ENCODE measurements at places on chromosomes 13 and 19. TPM values are rescaled to one million over a fixed set of nuclear protein-coding genes. Genes with fewer than 3 reads are reported as not detected.

DNA sequence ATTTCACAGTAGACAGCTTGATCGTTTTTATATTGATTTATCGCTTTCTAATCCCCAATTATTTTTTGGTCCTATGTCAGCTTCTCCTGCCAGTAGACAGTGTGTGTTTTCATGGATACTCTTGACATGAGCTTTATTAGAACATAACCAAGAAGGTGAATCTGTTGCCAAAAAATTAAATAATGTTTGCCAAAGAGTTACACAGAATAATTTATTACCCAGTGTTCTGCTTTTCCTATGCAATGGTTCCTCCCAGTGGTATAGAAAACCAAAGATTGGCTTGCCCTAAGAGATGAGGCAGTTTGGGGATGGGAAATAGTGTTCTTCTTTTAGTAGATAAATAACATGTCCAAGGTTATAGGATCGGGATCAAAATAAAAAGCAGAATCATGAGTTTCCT lies 8.5 kb upstream of the FRY start:
- DNase-seq: no peak

DNA sequence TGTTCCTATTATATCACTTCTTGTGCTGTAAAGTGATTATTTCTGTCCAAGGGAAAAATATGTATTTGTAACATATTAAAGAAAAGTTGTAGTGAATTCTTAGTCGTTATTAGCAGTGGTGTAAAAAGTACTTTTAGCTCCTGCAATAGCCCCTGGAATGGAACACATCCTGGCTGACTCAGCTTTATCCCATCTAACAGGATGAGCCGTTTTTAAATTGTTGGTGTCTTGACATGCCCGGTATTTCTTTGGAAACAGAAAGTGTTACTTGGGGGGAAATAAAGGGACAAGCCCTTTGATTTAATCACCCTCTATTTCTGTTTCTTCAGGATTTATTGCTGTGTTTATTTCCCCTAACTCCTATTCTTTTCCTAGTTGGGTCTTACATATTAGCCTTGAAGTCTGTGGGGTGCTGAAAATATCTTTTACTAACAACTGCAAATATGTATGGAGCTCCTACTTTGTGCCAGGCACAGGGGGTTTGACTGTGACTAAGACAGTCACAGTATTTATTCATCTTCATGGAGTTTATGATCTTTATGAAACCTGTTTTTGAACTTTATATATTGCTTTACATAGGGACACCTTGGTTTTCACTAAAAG lies 17.9 kb downstream of the COG3 start:
- no peak for DNase-seq

- peak; percentile 63 for DNase-seq
Observed at GRCh38 chr19:17340871-17341357, 3.6 kb downstream of the GTPBP3 start.

DNA sequence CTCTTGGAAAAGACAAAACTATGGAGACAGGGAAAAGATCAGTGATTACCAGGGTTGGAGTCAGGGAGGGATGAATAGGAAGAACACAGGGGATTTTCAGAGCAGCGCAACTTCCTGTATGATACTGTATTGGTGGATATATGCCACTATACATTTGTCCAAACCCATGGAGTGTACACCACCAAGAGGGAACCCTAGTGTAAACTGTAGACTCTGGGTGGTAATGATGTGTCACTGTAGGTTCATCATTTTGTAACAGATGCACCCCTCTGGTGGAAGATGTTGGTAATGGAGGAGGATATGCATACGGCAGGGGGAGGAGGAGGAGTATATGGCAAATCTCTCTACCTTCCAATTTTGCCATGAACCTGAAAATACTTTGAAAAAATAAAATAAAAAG lies 68.1 kb downstream of the UFM1 start:
- DNase-seq: no peak

DNA sequence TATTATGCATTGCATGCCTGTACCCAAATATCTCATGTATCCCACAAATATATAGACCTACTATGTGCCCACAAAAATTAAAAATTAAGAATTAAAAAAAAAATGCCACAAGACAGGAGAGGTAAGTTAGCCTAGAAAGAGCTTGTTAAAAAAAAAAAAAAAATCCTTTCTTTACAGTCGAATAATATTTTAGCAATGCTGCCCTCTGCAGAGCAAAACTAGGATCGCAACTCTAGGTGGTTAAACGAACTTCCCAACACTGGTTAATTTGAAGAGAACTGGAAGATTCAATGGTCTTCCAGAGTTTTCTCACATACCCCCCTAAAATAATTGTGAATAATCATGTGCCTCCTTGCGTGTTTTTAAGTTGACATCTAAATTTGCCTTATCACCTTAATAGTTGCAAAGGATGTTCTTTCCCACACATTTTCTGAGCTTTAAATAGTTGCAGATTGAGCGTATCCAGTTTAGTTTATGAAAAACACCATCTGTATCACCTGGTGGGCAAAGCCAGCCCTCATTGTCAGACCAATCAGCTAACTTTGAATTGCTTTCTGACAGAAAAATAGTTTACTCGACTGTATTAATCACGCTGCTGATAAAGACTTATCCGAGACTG lies 47.4 kb upstream of the RCBTB2 start:
- DNase-seq: peak; percentile 90

- no peak for DNase-seq
Observed at GRCh38 chr13:38803531-38803930, 116.7 kb downstream of the FREM2 start.

- DNase-seq: no peak
Observed at GRCh38 chr13:76875271-76875815, 10.9 kb downstream of the KCTD12 start.

DNA sequence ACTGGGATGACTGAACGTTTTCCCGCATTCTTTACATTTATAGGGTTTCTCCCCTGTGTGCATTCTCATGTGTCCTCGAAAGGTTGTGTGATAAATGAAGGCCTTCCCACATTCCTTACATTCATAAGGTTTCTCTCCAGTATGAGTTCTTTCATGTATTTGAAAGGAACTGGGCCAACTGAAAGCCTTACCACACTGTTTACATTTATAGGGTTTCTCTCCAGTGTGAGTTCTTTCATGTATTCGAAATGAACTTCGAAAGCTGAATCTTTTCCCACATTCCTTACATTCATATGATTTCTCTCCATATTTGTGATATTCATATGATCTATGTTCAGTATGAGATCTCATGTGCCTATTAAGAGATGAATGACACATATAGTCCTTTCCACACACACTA lies 19.4 kb downstream of the ZNF709 start:
- no peak for DNase-seq

- no peak for DNase-seq
Observed at GRCh38 chr19:35006342-35006998, 6.3 kb downstream of the GRAMD1A start.

DNA sequence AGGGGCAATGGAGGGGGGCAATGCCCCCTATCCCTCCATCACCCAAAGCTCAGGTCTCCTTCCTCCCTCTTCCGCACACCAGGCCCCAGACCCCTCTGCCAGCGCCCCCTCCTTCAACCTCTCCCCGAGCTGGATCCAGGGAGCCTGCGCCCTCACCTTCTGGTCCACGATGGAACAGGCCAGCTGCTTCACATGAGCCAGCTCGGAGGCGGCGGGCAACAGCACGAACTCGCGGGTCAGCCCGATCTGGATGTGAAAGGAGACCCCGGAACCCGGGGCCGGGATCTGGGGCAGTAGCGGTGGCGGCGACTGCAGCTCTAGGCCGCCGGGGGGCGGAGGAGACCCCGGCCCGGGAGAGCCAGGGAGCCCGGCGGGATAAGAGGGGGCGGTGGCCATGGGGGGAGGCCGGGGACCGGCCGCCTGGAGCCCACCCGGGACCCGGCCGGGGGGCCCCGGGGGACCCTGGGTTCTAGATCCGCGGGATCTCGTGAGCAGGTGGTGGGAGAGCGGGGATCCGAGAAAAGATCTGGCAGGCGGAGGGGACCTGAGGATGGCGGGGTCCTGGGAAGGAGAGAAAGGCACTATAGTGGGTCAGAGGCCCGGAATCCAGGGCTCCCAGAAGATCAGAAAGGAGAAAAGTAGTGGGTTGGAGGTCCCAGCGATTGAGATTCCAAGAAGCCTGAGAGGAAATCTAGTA lies 791 bp downstream of the PRKD2 start:
- no peak for DNase-seq

GRCh38 chr13:114035583-114036531 lies 62.0 kb upstream of the C13orf46 start:
- no peak for DNase-seq

The CGB5 gene
- total RNA-seq: not detected

The ZNF730 gene
- total RNA-seq: 1.8 TPM

The ZNF439 gene
- 12.7 TPM for total RNA-seq

The DCT gene
- total RNA-seq: 0.94 TPM

The SLC15A1 gene
- total RNA-seq: 0.22 TPM

The SHISA2 gene
- total RNA-seq: 2.9 TPM

The ATP4B gene
- total RNA-seq: not detected

The SLC8A2 gene
- total RNA-seq: not detected
